Ascending aorta (tissue), 2 donors: ENCODE measurements at places on chromosomes 2 and 18.

GRCh38 chr2:218325566-218326160 lies 31.0 kb upstream of the CATIP start:
- no peak for DNase-seq

- DNase-seq: no peak
These were observed 84.2 kb upstream of the NCK2 start for GRCh38 chr2:105660489-105660888.

GRCh38 chr2:143334837-143335236 lies 205.6 kb downstream of the ARHGAP15 start:
- DNase-seq: no peak

DNA sequence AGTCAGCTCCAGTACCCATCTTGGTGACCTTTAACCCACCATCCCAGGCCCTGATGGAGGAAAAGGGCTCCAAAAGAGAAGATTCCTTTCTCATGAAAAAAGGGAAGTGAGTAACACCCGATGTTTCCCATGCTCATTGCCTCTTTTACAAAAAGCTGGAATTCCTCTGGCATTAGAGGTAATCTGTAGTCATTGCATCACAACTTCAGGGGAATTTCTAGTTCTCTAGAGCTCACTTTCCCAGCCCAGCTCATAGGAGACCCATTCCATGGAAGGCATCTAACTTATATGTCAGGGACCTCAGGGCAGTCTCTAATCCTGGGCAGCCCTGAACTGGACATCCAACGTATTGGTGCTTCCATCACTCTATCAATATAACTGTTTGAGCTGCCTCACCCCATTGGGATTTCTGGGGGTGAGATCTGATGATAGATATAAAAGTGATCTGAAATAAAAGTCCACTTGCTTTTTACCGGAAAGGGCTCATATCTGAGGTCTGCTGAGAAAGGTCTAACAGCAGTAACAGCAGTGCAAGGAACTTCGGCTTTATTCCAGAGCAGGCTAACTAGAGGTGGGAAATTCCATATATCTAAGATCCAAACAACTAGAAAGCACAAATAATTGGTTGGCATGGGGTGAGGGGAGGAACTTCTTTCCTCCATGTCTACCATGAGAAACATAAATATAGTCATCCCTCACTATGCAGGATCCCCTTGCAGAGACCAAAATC lies 106.1 kb downstream of the ETAA1 start:
- DNase-seq: no peak
